Stimulated activated CD8-positive, alpha-beta memory T cell treated with anti-CD3 and anti-CD28 coated beads, Interleukin-4, amount 100 ng/mL, for 48 hours (primary cell): ENCODE measurements at places on chromosomes 7 and 10.

DNA sequence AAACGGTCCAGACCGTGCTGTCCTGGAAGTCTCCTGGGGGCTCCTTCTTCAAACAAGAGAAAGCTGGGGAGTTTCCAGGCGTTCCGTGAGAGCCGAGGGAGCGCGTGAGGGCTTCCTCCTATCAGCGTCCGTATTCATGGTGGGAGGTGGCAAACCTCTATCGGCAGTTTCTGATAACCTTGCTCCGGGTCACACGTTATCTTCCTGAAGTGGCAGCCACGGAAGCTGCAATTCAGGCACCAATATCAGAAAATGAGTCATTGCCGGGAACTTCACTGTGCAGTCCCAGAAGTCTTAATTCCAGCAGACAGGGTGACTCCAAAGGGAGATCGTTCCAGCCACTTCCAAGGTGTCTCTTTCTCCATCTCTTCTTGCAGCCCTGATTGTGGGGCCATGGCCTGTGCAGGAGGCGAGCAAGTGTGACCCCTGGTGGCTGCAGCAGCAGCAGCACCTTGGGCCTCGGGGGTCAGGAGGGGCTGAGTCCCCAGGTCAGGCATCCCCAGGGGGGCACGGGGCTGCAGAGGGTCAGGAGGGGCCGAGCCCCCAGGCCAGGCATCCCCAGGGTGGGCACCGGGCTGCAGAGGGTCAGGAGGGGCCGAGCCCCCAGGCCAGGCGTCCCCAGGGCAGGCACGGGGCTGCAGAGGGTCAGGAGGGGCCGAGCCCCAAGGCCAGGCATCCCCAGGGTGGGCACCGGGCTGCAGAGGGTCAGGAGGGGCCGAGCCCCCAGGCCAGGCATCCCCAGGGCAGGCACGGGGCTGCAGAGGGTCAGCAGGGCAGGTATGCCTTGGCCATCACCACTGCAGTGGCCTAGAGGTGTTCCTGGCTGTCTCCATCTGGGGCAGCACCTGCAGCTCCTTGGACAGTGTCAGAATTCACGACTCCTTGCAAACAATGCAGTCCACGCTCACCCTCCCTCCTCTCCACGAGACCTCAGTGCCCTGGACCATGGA is 538.7 kb downstream of the DNAJB6 start:
- peak; percentile 73 for DNase-seq

GRCh38 chr7:150830937-150831336 is 21.4 kb upstream of the AOC1 start:
- no peak for DNase-seq

DNA sequence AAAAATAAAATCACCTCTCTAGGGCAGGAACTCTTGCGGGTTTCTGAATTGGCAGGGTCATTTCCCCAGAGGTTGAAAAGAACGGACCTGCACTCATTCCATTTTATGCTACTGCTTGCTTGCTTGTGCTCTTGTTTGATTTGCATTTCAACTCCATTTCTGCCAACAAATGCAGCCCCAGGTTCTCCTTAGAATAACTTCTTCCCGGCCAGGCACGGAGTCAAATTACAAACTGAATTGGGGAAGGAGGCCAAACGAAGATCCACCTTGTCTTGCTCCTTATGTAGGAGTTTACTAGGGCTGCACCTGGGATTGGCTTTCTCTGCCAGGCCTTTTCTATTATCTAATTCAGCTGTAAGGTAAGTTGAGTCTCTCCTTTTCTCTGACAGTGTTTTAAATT is 79.6 kb downstream of the HGF start:
- DNase-seq = no peak

- DNase-seq = no peak
These were observed 44.2 kb upstream of the LRRC18 start for GRCh38 chr10:48983648-48984351.

DNA sequence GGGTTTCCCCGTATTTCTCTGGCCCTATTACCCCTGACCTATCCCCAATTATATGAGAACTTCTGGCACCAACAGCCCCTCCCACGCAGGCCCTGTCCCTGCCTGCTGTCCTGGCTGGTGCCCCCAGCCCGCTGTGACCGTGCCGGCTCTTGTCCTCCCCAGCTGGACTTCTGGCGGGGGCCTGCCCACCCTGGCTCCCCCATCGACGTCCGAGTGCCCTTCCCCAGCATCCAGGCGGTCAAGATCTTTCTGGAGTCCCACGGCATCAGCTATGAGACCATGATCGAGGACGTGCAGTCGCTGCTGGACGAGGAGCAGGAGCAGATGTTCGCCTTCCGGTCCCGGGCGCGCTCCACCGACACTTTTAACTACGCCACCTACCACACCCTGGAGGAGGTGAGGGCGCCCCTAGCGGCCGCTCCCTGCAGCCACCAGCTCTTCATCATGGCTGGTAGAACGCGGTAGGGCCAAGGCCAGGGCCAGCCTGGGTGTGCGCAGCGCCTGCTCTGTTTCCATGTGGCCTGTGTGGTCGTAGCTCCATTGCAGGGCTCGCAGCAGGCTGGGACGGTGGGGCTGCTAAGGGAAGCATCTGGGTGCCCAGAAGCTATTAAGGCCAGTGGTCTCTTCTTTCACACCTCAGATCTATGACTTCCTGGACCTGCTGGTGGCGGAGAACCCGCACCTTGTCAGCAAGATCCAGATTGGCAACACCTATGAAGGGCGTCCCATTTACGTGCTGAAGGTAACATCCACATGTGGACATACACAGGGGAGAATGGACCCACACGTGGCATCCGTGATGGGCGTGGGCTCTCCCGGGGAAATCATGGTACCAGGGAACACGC is 1.4 kb downstream of the CPA1 start:
- no peak for DNase-seq

DNA sequence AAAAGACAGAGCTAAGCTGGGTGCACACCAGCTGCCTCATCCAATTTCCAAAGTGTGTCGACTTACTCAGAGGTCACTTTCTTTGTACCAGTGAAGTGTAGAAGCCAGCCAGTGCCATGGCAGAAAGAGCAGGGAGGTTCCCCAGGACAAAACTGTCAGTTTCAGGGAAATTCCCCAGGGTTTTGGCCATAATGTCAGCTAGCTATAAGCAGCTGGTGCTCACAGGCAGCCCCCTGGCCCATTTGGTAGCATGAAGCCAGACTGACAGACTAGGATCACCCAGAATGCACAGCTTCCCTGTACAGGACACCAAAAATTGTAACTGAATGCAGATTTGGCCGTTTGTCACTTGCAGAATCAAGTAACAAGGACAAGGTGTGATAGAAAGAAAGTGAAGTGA is 28.6 kb downstream of the MRPL32 start:
- no peak for DNase-seq

DNA sequence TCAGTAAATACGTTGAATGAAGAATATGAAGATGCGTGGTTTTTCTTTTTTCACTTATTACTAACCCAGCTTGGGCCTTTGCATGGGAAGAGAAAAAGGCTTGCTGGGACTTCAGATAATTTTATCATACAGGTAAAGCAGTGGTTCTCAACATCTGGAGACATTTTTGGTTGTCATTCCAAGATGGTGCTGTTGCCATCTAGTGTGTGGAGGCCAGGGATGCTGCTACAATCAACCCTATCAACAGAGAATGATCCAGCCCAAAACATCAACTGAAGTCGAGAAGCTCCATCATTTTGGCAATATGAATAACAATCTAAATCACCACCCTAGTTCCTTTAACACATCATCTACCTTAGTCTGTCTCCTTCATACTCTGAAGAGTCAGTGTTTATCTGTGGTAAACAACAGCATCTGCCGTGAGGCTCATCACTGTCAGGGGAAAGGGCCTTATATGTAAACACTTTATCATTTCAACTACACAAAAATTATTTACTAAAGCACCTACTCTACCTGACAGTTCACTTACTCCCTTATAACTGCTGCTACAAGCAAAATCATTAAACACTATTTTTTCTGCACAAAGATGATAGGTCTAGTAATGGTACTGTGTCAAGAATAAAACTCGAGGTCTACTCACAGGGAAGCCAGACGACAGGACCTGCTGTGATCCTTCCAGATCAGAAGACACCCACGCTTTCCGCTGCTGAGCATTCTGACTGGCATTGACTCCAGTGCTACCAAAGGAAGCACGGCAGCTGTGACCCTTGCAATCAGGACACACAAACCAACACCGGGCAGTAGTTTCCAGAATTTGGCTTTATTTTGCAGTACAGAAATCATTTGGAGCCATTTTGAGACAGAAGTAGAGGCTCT is 48.6 kb downstream of the GDI2 start:
- no peak for DNase-seq

- DNase-seq = no peak
These were observed 27.2 kb downstream of the SVIL start for GRCh38 chr10:29607576-29607975.

- DNase-seq = no peak
These were observed 72.5 kb downstream of the SEMA3D start for GRCh38 chr7:85114342-85114741.

GRCh38 chr10:14810969-14811953 is 26.6 kb downstream of the CDNF start:
- no peak for DNase-seq

GRCh38 chr10:78973901-78974616 is 94.7 kb upstream of the ZMIZ1 start:
- DNase-seq = no peak

- peak; percentile 77 for DNase-seq
These were observed at the start of gene ARMC3 for GRCh38 chr10:22927661-22928403. TSS of gene ARMC3 (plus strand) at chr10:22928053. CDS start at chr10:22931997, 3,944 bp downstream.

- DNase-seq = no peak
These were observed 1027.8 kb upstream of the LRRTM3 start for GRCh38 chr10:65898055-65898454.

GRCh38 chr10:104844073-104844472 is 203.0 kb downstream of the SORCS3 start:
- DNase-seq = no peak

DNA sequence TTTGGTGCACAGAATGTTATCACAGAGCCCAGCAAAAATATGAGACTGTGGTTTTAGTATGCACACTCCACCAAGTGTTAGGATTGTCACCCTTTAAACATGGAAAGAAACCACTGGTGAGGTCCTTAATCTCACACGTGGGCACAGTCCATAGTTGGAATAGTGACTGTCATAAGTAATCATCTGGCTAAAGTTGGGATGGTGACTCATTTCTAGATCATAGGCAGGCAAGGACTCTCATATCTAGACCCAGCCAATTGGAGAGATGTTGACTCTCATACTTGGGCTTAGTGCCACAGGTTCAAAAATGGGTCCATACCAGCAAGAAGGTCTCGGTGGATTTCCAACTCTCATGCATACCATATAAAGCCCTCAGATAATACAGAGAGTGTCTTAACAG is 39.6 kb upstream of the ZNF680 start:
- DNase-seq = no peak

DNA sequence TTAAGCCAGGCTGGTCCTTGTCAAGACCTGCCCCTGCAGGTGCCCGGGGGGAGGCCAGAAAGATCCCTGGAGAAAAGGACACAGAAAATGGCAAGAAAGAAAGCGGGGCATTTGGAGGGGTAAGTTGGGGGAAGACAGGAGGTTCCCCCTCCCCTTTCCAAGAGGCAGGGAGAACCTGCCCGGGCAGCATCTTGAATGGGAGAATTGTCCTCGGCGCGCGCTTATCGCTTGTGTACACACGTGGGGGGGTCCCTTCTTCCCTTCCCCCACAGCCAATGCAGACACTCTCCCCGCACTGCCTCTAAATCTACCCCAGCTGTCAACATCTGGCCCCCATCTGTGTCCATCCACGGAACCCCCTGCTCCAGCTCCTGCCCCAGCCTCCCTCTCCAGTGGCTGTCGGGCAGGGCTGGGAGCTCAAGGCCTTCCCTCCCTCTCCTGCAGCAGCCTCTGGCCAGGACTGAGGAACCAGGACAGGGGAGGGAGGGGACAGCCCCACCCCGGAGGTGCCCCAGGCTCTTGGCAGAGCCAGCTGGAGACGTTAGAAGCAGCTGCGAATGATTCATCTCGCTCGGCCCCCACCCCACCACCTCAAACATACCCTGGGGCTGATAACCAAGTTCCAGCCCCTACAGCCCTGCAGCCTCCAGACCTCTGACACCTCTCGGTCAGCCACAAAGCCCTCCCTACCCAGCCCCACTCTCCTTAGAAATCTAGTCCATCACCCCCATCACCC is 25.3 kb downstream of the EPHB4 start:
- no peak for DNase-seq

DNA sequence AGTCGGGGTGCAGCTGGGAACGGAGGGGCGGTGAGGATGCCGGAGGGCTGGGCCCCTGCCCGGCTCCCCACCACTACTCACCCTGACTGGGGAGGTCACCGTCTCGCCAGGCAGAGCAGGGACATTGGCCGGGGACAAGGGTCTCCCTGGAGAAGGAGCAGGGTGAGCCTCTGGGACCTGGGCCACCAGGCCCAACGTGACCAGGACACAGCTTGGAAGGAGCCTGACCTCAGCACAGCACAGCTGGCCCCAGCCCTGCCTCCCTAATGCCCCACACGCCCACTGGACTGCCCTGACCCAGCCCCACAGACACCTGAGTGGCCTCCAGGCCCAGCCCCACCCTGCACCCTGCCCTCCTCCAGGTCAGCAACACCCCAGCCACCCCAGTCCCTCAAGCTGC is 21.1 kb downstream of the MICALL2 start:
- no peak for DNase-seq

DNA sequence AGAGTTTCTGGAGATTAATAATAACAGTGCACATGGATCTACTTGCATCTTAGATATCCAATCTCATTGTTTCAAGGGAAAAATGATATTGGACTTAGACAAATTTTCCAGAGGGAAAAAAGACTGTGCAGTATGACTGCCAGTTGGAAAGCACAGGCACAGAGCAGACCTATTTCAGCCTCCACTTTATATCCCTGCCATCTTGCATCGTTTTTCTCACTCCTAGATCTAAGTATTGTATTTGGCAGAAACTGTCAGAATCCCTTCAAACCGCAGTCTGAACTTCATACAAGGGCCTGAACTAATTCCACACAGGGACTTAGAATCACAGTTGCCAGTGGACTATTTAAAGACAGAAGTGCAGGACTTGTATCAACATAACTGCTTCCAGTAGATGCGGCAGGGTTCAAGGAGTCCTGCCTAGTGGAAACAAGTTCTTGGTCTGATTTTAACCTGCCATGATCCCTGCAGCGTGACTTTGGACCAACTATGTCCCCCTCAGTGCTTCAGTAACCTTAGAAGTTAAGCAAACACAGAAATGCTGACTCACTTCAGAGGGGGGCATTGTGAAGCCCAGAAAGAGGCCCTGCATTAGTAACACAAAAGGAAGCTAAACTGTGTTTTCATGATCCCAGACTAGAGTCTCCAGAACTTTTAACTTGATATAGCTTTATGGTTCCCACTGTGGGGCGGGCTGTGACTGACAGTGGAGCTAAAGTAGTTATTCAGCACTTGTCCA is 95.7 kb upstream of the PALS2 start:
- DNase-seq = no peak

DNA sequence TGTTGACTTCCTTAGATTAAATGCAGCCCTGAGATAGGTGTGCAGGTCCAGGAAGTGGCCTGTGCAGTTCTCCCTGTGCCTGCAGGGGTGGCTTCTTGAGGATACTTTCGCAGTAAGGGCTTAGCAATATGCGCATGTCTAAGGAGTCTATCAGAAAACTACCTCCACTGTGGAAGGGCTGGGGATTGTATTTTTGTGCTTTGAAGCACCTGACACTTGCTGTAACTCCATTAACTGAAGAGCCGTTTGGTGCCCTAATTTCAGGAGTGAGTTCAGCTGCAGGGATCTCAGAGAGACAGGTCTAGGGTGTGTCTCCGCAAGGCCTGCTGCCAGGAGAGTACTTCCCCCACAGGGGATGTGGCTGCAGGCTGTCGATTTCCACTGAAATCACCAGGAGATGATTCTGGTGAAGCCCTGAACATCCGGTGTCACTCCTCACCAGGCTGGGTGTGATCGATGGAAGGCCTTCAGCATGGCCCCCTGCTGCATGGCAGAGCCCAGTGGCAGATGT is 35.5 kb downstream of the IKZF1 start:
- peak; percentile 81 for DNase-seq

- no peak for DNase-seq
These were observed 299.9 kb upstream of the LRRTM3 start for GRCh38 chr10:66625709-66626590.
